Left renal cortex interstitium (tissue), 4 donors: ENCODE measurements at places on chromosomes 16 and 17.

- no peak for DNase-seq
Measured at GRCh38 chr16:75267631-75268264, 16.3 kb upstream of the BCAR1 start.

GRCh38 chr17:49590874-49591273 lies 15.2 kb downstream of the NXPH3 start:
- DNase-seq: no peak

GRCh38 chr16:29745121-29745852 lies 503 bp downstream of the C16orf54 start:
- DNase-seq: no peak

- no peak for DNase-seq
Measured at GRCh38 chr17:10033449-10033848, 128.4 kb upstream of the RCVRN start.

- DNase-seq: no peak
Measured at GRCh38 chr17:37082311-37082860, 133.6 kb downstream of the AATF start.

GRCh38 chr16:31330553-31330890 lies 24.5 kb upstream of the ITGAX start:
- no peak for DNase-seq

- no peak for DNase-seq
Measured at GRCh38 chr16:86824751-86825296, 246.5 kb downstream of the FOXL1 start.

DNA sequence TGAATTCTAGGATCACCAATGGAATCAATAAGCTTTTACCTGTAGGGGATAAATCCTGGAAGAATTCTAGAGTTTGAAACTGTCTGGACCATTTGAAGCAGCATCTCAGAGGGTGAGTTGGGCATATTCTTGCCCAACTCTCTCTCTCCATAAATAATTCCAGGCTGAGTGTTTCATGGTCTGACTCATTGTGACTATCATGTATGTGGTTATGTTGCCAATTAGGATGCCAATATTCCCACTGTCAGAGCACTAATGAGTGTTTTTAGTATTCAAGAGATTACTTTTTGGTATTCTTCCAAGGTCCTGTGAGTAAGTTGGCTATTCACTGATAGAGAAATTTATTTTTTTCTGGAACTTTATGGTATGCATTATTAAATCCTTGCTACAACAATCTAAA lies 456.9 kb downstream of the TOX3 start:
- no peak for DNase-seq

DNA sequence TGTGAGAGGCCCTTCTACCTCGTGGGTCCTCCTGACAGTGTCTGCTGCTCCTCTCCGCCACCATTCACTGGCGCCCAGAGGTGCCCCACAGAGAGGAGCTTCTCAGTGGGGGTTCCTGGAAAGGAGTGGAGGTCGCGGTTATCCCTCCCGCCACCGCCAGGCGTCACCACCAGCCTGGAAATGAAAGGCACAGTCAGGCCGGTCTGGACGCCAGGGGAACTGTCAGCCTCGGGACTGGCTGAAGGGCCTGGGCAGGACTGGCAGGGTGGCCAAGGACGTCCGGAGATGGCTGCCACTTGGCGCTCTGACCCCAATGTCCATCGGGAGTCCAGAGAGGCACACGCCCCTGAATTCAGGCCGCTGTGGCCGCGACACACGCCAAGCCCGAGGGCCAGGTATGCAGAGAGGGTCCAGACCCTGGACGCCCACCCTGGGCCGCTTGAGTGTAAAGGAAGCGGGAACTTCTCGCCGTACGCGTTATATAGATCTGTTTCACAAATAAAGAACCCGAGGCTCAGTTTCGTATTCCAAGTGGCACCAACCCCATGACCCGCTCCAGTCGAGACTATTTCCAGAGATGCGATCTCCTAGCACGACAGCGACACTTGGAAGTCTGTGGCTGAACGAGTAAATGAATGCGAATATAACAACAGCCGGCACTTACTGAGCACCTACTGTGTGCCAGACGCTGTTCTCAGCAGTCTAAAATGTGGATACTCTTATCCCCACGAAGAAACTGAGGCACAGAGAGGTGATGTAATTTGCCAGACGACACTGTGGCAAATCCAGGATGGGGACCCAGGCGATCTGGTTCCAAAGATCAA lies 7.6 kb upstream of the NXPH3 start:
- DNase-seq: peak; percentile 56

GRCh38 chr16:48965386-48965785 lies 316.3 kb downstream of the CBLN1 start:
- no peak for DNase-seq

DNA sequence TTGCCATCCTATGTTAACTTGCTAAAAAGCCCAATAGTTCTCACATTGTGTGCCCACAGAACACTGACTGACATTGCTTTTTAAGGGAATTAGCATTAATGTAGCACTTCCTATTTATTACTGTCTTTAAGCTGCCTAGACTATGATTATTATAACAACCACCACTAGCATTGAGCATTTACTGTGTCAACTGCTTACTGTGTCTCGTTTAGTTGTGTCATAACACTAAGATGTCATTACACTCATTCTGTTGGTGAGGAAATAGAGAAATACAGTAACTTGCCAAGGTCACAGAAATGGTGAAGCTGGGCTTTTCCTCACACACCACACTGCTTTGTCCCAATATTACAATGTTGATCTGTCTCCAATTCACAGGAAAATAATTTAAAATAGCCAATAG lies 30.2 kb downstream of the TRIM25 start:
- no peak for DNase-seq

DNA sequence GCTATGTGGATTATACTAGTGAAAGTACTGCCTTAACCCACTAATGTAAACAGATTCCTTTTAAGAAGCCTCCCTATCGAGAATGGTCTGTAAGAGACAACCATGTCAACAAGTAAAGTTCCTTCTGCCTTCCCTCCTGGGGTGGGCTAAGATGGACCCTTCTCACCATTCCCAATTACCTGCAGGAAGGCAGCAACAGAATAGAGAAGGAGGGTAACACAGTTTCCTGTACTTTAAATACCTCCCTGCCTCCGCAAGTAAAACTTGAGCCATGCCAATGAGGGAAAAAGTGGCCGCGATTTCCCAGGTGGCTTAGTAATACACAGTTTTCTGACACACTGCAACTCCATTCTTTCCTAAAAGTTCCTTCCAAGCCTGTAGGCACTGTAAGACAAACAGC lies 45.2 kb downstream of the TOX3 start:
- no peak for DNase-seq

- peak; percentile 23 for DNase-seq
Measured at GRCh38 chr17:5499476-5500231, 13.3 kb downstream of the MIS12 start.

DNA sequence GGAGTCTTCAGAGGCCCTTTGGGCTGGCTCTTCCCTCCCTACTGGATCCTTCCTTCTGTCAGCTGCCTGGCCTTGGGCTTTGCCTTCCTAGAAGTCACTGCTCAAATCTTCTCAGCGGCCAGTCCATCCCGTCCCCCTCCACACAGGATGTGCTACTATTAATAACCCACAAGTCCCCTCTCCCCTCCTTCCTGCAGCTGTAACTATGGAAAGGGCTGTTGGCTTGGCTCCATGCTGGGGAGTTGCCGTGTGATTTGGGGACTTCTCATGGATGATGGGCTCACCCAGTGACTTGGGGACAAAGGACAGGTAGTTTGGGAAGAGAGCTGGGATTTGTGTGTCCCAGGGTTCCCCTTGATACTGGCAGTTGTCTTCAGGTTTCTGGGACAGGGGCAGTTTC lies 19.4 kb downstream of the TMEM94 start:
- DNase-seq: no peak

- no peak for DNase-seq
Measured at GRCh38 chr16:48011878-48012658, 143.7 kb downstream of the ABCC12 start.

DNA sequence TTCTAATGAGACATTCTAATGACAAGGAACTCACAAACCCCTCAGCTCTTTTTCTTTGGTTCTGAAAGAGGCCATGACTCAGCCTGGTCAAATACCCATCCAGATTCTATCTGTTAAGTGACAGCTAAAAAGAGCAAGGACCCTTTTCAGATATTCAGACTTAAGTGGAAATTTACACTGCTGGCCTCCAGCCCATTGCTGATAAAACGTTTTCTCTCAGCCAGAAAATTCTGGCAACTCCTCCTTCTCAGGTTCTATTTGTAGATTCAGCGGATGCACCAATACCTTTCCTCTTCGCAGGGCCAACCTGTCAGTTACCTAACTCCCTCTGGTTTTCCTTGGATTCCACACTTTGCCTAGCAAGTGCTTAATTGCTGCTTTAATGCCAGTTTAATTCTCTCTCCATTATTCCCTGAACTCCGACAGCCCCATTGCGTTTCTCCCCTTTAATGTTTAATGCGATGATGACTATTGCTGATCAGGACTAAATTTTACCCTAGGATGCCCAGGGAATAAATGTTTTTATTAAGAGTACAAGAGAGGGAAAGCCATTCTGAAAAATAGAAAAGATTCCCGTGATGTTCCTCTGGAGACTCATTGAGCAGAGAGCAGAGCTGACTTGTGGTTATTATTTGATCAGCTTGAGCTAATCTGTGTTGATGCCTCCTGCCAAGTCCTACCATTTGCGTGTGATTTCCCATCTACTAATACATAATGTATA lies 35.9 kb upstream of the TOM1L1 start:
- no peak for DNase-seq

- DNase-seq: no peak
Measured at GRCh38 chr17:50620237-50620636, 14.4 kb upstream of the ABCC3 start.

- no peak for DNase-seq
Measured at GRCh38 chr17:37142294-37142896, 193.6 kb downstream of the AATF start.

- no peak for DNase-seq
Measured at GRCh38 chr17:35738519-35739133, 7.2 kb downstream of the RASL10B start.

GRCh38 chr17:63250830-63251229 lies 195.3 kb downstream of the CYB561 start:
- DNase-seq: no peak

DNA sequence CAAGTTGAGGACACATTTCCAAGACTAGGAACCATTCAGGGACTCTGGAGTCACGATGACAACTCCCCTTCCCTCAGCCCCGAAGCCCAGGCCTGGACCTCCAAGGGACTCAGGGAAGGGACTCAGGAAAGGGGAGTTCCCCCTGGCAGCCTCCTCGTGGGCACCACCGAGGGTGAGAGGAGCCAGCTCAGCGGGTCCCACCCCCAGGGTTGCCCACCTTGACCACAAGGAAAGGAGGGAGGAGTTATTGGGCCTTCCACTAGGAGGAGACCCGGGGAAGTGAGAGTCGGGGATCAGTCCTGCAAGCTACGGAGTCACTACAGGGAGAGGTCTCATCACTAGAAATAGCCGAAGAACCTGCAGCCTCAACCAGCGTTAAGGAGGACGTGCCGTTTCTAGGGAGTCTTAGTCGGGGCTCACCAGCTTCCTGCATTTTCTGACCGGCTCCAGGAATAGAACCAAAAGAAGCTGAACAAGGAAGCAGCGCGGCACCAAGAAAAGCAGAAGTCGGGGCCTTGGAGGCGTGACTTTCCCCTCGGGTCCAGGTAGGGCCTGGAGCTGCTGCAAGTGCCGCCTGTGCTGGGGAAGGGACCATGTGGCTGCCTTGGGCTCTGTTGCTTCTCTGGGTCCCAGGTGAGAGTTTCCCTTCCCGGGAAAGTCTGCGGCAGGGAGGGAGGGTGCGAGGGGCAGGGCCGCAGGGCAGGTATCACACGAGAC lies at the start of gene CD300A:
Gene CD300A (plus strand): TSS at position 524 of the 717 bp plus-strand sequence. CDS start 70 bp downstream, at position 594.
- no peak for DNase-seq

DNA sequence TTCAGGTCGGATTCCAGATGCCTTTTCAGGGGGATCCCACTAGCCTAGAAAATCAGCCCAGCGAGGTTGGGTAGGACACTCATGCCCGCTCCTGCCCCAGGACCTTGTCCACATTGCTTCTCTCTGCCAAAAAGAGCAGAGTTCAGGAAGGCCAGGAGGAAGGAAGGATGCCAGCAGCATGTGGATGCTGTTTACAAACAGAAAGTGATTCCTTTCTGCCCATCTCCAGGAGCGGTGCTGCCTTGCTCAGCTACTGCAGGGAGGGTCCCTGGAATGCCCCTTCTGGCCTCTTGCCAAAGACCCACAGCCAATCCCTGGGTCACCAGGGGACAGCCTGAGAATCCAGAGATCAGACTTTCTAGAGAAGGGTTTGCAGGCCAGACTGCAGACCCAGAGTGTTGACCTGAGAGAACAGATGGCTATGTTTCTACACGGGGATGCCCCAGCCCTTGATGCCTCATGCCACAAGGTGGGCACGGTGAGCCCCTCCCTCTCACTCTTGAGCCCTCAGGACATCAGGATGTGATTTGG lies 32.3 kb upstream of the EMP2 start:
- DNase-seq: no peak

DNA sequence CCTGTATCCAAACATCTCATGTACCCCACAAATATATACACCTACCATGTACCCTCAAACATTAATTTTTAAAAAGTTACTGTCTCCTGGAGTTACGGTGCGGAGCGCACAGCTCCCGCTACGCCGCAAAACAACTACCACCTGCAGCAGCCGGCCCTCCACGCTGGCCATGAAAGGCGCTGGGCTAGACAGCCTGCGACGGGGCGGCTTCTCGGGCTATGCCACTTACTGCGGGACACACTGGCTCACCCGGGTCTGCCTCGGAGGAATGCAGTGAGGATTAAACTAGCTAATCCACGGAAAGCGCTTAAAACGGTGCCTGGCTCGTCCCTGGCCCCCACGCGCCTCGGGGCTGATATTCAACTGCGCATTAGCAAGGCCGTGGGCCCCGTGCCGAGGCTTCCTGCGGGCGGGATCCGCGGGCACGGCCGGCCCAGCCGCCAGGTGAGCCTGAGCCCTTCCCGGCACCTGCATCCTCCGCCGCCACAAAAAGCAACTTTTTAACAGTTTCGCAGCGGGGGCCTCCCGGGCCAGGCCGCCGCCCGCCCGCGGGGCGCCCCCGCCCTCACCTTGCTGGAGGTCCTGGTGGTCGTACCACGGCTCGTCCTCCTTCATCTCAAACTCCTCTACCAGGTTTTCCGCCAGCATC lies 633 bp downstream of the CDR2 start:
- DNase-seq: peak; percentile 31

GRCh38 chr17:59353106-59353854 lies 21.8 kb downstream of the YPEL2 start:
- DNase-seq: no peak

DNA sequence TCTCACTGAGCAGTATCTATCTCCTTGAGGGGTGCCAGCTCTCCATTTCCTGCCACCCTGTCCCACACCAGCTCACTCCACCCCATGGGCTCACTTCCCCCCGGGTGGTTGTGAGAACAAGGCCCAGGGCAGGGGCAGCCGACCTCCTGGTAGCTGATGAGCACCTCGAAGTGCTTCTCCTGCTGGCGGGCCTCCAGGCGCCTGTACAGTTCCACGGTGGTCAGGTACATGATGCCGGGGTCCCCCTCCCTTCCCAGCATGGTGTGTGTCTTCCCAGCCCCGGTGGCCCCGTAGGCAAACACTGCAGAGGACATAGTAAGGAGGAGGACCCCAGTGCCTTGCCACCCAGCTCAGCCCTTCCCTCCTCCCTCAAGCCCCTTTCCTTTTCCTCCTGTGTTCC lies 12.5 kb downstream of the KIF18B start:
- DNase-seq: no peak

- DNase-seq: no peak
Measured at GRCh38 chr16:9151074-9151473, 59.6 kb downstream of the HAPSTR1 start.

- no peak for DNase-seq
Measured at GRCh38 chr16:66539623-66540469, 10.1 kb downstream of the TK2 start.

GRCh38 chr16:79980650-79981521 lies 380.3 kb upstream of the MAF start:
- no peak for DNase-seq

- DNase-seq: no peak
Measured at GRCh38 chr16:57937861-57938260, 33.1 kb downstream of the CNGB1 start.

GRCh38 chr16:65294165-65294564 lies 172.3 kb upstream of the CDH11 start:
- DNase-seq: no peak
